Right renal pelvis (tissue), 4 donors: ENCODE measurements at places on chromosomes 4 and X. TPM values are rescaled to one million over a fixed set of nuclear protein-coding genes. Genes with fewer than 3 reads are reported as not detected.

DNA sequence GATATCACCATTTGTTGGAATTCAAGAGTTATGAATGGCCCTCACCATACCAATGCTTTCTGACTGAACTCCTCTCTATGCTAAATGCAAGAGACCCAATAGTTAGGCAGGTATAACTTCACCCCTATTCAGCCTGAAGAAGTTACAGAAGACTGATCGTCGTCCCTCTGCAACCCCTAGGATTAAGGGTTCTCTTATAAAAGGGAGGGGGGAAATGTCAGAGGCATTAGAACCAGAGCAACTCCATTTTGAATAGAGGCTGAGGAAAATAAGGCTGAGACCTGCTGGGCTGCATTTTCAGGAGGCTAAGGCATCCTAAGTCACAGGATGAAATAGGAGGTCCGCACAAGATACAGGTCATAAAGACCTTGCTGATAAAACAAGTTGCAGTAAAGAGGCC lies 494.3 kb downstream of the SPRY1 start:
- no peak for DNase-seq

Gene MAGEC1
- polyA plus RNA-seq: not detected

Gene CCNG2
- 159 TPM for polyA plus RNA-seq

- no peak for DNase-seq
These were observed 16.8 kb downstream of the CT47C1 start for GRCh38 chrX:119089619-119090018.

Gene TEX13D
- polyA plus RNA-seq: not detected

GRCh38 chr4:56183344-56183959 lies 203.8 kb downstream of the AASDH start:
- no peak for DNase-seq

DNA sequence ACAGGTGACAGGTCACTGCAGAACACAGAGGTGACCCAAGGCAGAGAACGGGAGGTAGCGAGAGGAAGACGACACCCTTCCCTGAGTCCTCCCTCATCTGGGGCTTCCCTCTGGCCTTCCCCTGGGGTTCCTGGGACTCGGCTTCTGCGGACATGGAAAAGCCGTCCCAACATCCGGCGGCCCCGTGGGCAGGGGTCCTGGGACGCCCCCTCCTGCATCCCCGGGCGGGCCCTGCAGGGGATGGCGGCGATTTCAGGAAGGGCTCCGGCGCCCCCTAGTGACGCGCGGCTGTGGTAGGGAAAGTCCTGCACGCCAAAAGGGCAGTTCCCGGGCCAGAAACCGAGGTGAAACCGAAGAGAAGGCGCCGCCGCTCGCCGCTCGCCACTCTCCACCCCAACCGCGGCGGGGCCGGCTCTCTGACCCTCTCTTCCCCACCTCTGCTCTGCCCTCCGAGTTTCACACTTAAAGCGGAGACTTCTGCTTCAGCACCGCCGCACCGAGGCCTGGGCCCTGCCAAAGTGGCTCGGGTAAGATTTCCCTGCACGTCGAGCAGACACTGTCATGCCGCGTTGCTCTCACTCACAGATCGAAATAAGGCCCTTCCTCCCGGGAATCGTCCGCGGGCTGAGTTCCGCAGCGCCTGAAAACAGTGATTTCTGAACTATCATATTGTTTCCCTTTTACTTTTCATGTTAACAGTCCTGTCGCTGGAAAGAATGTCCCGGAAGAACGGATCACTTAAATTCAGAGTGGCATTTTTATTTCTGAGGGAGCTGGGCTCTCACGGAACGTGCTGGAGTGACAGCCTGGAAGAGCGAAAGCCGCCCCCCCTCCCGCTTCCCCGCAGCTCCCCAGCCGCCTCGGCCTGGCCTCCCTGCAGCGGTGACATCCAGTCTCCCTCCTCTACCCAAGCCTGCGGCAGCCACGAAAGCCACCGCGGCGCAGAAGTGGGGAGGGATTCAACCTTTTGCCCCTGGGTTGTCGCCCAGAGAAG lies 110.6 kb downstream of the DCTD start:
- peak; percentile 72 for DNase-seq

- no peak for DNase-seq
These were observed 39.6 kb upstream of the SRPX start for GRCh38 chrX:38260231-38260630.

Gene ETDA
- polyA plus RNA-seq: not detected

DNA sequence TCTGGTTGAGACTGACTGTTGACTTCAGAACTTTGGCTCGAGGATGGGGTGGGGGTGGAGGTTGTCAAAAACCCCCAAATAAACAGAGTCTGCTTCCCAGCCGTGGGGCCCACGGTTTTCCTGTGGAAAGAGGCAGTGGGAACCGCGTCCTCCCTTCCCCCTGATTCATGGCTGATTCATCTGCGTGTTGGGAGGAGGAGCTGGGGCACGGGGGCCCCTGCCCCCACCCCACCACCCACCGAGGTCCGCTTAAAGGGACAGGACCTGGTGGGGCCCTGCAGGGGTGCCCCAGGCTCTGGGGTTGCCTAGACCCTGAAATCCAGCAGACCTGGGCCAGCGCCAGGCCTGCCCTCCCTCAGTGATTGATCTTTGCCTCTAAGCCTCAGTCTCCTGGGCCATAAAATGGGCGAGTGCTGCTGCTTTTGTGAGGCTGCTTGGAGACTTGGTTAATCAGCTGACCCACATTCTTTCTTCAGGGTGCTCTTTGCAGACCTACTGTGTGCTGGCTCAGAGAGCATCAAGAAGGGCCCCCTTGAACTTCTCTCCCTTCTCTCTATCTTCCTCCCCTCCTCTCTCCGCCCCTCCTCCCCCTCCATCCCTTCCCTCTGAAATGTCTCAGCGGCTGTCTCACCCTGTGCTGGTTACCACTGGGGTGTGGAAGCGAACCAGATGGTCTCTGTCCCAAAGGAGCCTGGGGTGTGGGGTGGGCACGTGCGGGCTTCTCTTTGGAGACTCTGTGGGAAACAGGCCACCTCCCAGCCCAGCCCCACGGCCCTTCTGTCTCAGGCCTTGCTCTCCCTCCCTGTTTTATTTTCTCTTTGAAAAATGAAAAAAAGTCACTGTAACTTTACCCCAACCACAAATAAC lies 9.1 kb downstream of the HTRA3 start:
- DNase-seq: no peak

GRCh38 chr4:680928-681645 lies 6.7 kb downstream of the MYL5 start:
- DNase-seq: no peak

- DNase-seq: no peak
These were observed 486.1 kb upstream of the TENM3 start for GRCh38 chr4:181757098-181757497.
